ENCODE measurements at places on chromosomes 7 and 10. TPM values are rescaled to one million over a fixed set of nuclear protein-coding genes. Genes with fewer than 3 reads are reported as not detected.
A peak's percentile ranks its signal among the peaks of the same experiment; 100 is the strongest.

Gene TMEM184A
- under 0.01 TPM for total RNA-seq

Gene PRPS1L1
- not detected for total RNA-seq

Gene KCNMA1
- total RNA-seq = 0.38 TPM

Gene AKR1C8
- total RNA-seq = not detected

Gene SCRN1
- 69.3 TPM for total RNA-seq

Gene C10orf105
- total RNA-seq = not detected

Gene ATG9B
- under 0.01 TPM for total RNA-seq

Gene ZP3
- total RNA-seq = 2.5 TPM

Gene HABP2
- not detected for total RNA-seq

Gene PDGFA
- total RNA-seq = 53.9 TPM

Gene SPDYE8
- not detected for total RNA-seq

Gene PMPCB
- 35.7 TPM for total RNA-seq

Gene GPR15LG
- not detected for total RNA-seq

Gene HKDC1
- 0.13 TPM for total RNA-seq

- no peak for DNase-seq
Measured at GRCh38 chr10:133087679-133088178, at the start of gene ADGRA1. ADGRA1 (plus strand) TSS chr10:133087924; CDS start chr10:133088910, 986 bp downstream.

DNA sequence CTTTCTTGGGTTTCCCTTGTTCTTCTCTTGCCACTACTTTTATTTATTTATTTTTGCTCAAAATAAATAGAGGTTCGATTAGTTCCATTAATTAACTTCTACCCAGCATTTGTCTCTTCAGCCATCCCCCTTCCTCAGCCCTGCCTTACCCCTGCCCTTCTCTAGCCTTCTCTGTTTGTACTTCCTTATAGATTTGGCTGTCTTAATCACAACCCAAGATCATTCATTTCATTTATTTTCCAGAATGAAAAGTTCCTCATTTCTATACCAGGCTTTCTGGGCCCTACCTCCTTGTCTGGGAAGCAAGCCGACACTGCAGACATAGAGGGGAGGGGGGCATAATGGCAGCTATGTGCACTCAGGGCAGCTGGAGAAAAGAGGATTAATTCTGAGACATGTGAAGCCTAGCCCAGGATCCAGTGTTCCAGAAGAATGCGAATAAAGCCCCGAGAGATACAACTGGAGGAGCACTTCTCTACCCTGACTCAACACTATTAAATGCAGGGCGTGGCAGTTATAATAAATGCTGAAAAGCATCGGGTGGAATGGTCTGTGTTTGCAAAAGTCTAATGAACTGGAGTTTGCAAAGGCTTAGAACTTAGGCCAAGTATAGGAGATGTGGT lies 6.4 kb upstream of the PDCD4 start:
- no peak for DNase-seq

- DNase-seq = no peak
Measured at GRCh38 chr7:138666385-138666784, 34.8 kb downstream of the SVOPL start.

- DNase-seq = no peak
Measured at GRCh38 chr10:98168766-98169165, 34.3 kb downstream of the R3HCC1L start.

GRCh38 chr7:87872346-87872745 lies 3.8 kb downstream of the SLC25A40 start:
- DNase-seq = no peak

DNA sequence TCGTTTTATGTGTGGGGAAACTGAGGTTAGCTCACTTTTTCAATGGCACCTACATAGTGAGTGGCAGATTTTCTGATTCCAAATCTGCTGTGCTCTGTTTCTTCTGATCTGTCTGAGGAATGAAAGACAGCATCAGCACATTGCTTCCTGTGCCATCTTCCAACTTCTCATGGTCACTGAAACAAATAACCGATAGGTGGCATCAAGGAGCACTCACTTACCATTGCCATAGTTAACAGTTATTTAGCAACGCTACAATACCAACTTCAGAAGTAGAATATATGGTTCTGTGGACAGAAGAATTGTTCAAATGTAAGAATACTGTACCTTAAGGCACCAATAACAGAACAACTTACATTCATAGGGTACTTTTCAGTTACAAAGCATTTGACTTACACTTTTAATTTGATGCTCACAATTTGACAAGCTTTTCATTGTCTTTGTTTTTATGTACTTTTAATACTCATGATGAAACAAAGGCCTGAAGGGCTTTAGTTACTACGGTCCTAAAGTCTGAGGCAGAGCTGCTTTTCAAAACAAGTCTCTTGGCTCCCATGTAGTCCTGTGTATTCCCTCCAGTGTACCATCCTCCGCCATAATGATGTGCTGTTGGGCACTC lies 228.9 kb upstream of the TCF7L2 start:
- peak; percentile 44 for DNase-seq

DNA sequence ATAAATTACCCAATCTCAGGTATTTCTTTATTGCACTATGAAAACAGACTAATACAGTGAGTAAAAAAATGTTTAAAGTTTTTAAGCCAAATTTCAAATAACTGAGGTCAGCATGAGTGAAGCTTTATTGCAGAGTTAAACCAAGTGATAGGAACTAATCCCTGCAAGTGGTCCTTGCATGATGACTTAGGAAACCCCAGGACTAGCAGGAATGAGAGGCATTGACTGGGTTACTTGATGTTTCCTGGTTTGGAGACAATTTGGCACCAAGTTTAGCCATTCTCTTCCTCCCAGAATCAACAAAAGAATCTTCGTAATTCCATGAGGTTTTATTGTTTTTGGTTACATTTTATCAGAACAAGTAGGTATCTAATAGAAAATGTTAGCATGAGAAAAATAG lies 194.2 kb downstream of the BICC1 start:
- no peak for DNase-seq

- no peak for DNase-seq
Measured at GRCh38 chr10:126500866-126501265, 112.6 kb upstream of the ADAM12 start.

DNA sequence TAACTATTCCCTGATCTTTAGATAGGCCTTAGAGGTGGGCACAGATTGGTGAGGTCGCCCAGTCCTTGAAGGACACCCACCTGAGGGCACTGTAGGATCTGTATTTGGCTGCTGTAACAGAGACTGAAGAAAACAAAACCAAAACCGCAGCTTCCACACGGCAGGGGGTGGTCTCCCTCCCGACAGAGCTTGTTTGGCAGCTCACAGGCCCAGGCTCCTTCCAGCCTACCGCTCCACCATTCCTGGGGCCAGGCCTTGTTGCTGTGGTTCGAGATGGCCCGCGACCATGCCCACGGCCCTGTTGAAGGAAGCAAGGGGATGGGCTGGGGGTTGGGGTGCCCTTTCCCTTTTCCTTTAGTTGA lies 30.4 kb downstream of the ZNF783 start:
- DNase-seq = no peak

DNA sequence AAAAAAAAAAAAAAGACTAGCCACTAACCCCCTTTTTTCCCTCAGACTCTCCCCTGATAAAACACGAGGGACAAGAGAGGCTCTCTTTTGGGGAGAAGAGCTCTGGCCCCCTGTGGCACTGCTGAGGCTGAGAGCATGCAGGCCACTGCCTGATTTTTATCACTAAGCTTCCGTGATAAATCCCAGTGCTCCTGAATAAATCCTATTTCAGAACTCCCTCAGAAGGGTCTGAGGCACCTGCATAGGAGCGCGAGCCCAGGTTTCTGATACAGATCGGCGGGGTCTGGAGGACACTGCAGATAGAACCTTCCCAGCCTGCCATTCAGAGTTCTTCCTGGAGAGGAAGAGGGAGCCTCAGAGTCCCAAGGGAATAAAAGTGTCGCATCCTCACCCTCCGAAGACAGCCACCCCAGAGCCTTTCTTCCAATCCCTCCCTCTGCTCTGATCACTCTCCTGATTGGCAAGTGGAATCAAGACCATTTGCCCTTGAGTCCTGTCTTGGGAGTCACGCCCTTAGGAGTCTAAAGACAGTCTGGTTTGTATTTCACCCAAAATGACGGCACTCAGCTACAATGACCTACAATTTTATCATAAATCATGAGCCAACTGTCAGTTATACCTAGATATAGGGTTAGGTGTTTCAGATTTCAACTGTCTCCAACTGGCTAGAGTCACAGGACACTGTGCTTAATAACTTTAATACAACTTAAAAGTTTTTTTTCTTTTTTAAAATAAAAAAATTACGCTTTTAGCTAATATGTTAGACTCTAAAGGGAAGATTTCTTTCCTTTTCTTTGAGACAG lies 153.5 kb downstream of the RNF216 start:
- DNase-seq = no peak

DNA sequence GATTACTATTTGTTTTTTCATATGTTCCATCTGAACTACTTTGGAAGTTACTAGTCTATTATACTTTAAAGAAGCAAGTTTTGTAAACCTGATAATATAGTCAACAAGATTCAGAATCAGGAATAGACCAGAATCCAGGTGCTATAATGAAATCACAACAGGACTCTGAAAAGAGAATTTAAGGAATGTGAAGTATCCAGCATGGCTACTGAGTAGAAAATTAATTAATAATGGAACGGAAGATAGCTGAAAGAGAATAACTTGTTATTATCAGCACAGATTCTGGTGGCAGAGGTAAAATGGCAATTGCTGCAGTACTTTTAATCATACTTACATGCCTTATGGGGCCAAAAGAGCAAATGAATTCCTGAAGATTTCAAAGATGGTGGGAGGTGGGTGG lies 43.1 kb upstream of the CHCHD3 start:
- DNase-seq = no peak

DNA sequence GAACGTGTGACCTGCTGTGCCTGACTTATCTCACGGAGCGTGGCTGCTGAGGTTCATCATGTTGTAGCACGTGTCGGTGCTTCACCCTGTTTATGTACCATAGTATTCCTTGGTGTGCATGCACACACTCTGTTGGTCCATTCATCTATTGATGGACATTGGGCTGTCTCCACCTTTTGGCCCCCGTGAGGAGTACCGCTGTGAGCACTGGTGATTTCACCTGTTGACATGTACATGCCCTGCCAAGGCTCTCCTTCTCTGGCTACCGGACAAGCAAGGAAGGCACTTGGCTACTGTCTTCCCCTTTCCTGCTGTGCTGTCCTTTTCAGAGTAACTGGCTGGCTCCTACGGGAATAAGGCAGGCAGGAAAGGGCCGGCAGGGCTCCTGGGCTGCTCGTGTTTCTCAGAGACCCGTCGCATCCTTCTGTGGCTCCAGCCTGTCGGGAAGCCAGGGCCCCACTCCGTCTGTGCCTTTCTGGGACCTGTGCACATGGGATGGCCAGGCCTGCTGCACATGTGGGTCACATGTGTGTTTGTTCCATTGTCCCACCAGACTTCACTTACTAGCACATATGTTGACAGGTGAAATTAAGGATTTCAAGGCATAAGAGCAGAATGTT lies 17.8 kb upstream of the TBRG4 start:
- DNase-seq = no peak

DNA sequence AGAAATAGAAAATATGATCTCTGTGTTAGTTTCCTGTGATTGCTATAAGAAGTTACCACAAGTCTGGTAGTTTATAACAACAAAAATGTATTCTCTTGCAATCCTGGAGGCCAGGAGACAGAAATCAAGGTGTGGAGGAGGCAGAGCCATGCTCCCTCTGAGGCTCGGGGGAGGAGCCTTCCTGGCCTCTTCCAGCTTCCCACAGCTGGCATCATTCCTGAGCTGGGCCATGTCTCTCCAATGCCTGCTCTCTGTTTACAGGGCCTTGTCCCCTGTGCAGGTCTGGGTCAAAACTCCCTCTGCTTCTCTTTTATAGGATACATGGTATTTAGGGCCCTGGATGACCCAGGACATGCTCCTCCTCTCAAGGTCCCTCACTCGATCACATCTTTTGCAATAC lies 81.3 kb upstream of the RET start:
- no peak for DNase-seq

GRCh38 chr7:106065575-106066500 lies 46.3 kb downstream of the SYPL1 start:
- peak; percentile 28 for DNase-seq

DNA sequence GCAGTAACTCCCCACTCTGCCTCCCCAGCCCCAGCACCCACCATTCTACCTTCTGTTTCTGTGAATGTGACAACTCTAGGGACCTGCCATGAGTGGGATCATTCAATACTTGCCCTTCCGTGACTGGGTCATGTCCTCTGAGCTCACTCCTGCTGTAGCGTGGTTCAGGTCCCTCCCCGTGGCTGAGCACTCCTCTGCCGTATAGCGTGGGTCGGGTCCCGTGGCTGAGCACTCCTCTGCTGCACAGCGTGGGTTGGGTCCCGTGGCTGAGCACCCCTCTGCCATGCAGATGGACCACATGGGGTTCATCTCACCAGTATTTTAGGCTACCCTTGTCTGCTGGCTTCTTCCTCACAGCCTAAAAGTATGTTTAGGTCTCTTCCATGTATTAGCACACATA lies 43.0 kb downstream of the INSIG1 start:
- no peak for DNase-seq

DNA sequence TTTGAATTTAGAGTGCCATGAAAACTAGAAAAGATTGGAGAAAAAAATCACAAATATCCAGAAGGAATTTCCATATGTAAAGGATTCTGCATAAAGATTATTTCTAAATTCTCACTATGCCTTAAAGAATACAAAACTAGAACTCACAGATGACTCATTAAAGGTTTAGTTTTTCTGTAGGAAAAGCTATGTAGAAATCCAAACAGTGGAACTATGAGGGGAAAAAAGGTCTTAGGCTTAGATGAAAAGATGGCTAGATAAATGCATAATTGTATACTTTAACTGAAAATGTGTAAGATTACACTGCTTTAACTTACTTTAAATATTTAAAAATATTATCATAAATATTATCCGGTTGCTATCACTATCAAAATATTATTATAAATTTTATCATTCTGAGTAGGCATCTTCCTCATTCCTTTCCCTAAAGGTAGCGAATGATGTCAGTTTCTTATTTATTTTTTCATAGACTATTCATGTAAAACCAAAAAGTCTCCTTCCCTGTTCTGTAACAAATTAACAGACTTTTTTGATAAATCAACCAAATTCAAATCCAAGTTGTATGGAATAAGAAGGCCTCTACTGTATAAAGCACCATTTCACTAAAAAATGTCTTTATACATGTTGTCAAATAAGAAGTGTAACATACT lies 69.1 kb upstream of the COMTD1 start:
- no peak for DNase-seq

DNA sequence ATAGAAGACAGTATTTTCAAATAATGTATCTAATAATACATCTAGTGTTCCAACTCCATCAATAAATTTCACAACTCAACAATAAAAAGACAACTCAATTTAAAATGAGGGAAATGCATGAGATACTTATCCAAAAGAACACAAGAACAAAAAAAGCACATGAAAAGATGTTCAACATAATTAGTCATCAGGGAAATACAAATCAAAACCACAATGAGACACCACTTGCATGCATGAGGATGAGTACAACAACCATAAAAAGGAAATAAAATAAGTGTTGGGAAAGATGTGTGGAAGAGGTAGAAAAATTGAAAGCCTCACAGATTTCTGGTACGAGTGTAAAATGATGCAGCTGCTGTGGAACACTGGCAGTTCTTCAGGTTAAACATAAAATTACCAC lies 111.6 kb upstream of the PTPRZ1 start:
- DNase-seq = no peak

DNA sequence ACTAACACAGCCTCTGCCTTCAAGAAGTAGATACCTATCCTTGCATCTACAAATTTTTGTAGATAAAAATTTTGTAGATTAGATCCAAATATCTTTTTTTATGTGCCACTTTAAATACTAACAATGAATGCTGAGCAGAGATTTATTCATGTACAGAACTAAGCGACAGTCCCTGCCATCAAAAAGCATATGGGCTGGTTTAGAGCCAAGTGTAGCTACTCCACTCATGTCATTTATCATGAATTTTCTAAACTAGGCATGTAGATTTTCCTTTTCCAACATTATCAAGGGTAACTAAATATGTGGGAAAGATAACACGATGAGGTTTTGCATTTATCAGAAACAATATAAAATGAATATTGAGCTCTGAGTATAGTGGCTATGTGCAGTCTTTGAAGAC lies 857.5 kb downstream of the XPNPEP1 start:
- no peak for DNase-seq

Data from dermis microvascular lymphatic vessel endothelial cell (primary cell).